CD4-positive, alpha-beta T cell (primary cell): ENCODE measurements at places on chromosomes 11 and 22. TPM values are rescaled to one million over a fixed set of nuclear protein-coding genes. Genes with fewer than 3 reads are reported as not detected.
A peak's percentile ranks its signal among the peaks of the same experiment; 100 is the strongest.

- peaks cover 52% of the 10 kb centered on the region for H3K4me1 ChIP-seq
- peak overlapping the region; percentile 45 for H3K4me3 ChIP-seq
- no peak overlapping the region for H3K27ac ChIP-seq
- H3K27me3 ChIP-seq = no peaks in the 10 kb centered on the region
Observed at GRCh38 chr11:48109046-48109666, 107.5 kb upstream of the OR4B1 start.

DNA sequence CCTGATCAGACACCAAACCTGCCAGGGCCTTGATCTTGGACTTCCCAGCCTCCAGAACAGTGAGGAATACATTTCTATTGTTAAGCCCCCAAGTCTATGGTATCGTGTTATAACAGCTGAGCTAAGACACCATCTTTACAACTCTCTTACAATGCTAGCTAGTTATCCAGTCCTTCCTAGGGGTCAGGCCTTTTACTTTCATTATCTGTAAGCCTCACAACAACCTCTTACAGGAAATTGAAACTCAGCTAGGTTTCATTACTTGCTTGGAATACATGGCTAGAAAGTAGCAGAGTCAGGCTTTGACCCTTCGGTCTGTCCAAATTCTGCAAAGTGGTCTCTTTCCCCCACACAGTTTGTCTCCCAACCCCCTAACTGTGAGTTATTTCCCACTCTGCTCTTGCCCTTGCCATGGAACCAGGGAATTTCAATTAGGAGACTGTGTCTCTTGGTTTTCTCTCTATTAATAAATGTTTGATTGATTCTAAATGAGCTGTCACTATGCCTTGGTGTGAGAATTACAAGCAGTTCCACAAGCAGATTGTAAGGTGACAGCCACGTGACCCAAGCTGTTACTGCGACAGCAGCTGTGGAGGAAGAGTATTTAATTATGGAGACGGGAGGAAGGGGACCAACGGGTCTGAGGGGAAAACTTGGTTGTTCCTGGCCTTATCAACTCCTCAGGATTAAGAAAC lies 38.4 kb upstream of the CLMP start:
- peak overlapping the region; percentile 14 for H3K4me3 ChIP-seq
- H3K4me1 ChIP-seq = peaks cover 10% of the 10 kb centered on the region
- no peaks in the 10 kb centered on the region for H3K36me3 ChIP-seq
- DNase-seq = peak; percentile 46
- H3K27me3 ChIP-seq = no peaks in the 10 kb centered on the region

Gene MISFA
- not detected for total RNA-seq

GRCh38 chr11:14454861-14455632 lies 44.6 kb downstream of the COPB1 start:
- no peak overlapping the region for H3K4me3 ChIP-seq
- no peaks in the 10 kb centered on the region for H3K4me1 ChIP-seq
- H3K27ac ChIP-seq = no peak overlapping the region
- H3K36me3 ChIP-seq = peaks cover 31% of the 10 kb centered on the region
- no peaks in the 10 kb centered on the region for H3K27me3 ChIP-seq

Gene AIFM3
- total RNA-seq = 0.34 TPM

- no peaks in the 10 kb centered on the region for H3K4me1 ChIP-seq
- H3K36me3 ChIP-seq = no peaks in the 10 kb centered on the region
- no peak overlapping the region for H3K27ac ChIP-seq
- DNase-seq = no peak
Observed at GRCh38 chr11:17766590-17766989, 32.0 kb downstream of the KCNC1 start.

DNA sequence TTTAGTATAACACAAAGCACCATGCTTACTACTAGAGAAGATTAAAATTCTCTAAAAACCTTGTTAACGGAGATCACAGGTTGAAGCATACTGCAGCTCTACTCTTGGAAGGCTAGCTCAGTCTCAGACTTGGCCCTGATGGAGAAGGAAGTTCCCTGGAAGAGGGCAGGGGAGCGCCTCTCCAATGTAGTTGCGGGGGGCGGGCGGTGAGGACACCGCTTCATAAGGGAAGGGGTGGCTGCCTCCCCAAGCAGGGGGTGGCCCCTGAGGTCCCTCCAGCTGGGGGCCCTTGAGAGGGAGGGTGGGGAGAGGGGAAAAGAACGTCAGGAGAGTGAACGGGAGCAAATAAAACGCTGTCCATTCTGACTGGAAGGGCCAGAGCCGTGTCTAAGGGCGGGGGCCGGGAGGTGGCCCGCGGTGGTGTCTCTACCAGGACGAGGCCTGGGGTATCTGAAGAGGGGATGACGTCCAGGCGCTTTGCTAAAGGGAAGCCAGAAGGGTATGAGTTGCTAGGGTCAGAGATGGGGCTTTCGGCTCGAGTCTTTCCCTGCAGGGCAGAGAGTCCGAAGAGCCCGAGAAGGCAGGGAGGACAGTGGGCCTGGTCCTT lies 553 bp upstream of the USP47 start:
- peak overlapping the region; percentile 99 for H3K27ac ChIP-seq
- H3K4me1 ChIP-seq = peaks cover 19% of the 10 kb centered on the region
- DNase-seq = peak; percentile 16

Gene FAM180B
- total RNA-seq = 0.92 TPM

- no peak overlapping the region for H3K27ac ChIP-seq
- H3K36me3 ChIP-seq = peaks cover 3% of the 10 kb centered on the region
Observed at GRCh38 chr22:42644422-42645340, 4.3 kb upstream of the ATP5MGL start.

- DNase-seq = no peak
- no peaks in the 10 kb centered on the region for H3K4me1 ChIP-seq
- no peak overlapping the region for H3K27ac ChIP-seq
- H3K4me3 ChIP-seq = no peak overlapping the region
- H3K27me3 ChIP-seq = no peaks in the 10 kb centered on the region
- H3K36me3 ChIP-seq = no peaks in the 10 kb centered on the region
Observed at GRCh38 chr11:16095756-16096155, 260.6 kb downstream of the SOX6 start.

Gene AGBL2
- 3.6 TPM for total RNA-seq

GRCh38 chr11:124479561-124479960 lies 34.1 kb upstream of the OR8B8 start:
- H3K27ac ChIP-seq = no peak overlapping the region
- H3K27me3 ChIP-seq = peaks cover 11% of the 10 kb centered on the region
- no peak overlapping the region for H3K4me3 ChIP-seq
- H3K36me3 ChIP-seq = no peaks in the 10 kb centered on the region

Gene SDF2L1
- 20.0 TPM for total RNA-seq

DNA sequence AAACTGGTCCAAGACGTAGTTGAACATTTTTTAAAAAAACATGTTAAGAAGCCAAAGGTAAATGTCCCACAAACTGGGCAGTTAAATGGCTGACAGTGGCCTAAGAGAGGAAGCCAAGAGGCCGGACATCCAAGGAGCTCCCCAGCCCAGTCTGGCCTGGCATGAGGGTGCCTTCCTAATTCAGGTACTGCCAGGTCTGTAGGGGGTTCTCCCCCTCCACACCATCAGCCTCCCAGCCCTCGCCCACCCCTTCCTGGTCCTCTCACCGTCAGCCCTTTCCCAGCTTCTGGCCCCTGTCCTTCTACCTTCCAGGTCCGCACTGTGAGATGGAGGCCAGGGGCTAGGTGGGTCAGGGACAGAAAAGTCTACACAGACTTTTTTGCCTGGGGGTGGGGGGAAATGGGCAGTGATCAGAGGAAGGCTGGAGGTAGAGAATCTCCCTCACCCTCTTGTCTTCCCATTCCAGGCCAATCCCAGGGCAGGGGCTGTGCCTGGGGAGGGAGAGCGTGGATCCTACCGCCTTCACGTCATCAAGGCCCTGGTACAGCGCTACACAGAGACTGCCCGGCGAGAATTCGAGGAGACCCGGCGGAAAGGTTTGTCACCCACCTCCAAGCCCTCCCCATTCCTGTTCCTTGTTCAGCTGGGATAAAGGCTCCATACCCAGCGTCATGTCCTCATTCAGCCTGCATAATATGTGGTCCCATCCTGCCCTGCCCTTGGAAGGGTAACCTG lies 6.0 kb downstream of the ART5 start:
- no peak overlapping the region for H3K27ac ChIP-seq
- no peaks in the 10 kb centered on the region for H3K36me3 ChIP-seq
- DNase-seq = no peak

DNA sequence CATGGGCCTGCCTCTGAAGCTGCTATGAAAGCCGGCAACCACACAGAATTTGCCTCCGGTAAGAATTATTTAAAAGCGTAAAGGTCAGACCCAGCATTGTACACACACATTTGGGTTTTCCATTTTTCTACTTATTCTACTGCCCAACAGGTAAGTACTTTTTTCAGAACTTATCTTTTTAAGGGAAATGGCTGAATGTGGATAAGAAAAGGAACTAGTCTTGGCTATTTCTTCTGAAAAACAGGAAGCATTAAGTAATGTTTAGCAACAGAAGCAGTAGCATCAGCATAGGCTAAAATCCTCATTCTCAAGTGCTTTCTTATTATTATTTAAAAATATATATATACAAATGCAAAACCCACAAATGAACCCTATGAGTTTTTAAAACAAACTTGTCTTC lies 103.1 kb downstream of the MPPED2 start:
- no peaks in the 10 kb centered on the region for H3K36me3 ChIP-seq
- no peaks in the 10 kb centered on the region for H3K27me3 ChIP-seq
- no peak for DNase-seq
- H3K27ac ChIP-seq = no peak overlapping the region

Gene PKNOX2
- total RNA-seq = not detected

DNA sequence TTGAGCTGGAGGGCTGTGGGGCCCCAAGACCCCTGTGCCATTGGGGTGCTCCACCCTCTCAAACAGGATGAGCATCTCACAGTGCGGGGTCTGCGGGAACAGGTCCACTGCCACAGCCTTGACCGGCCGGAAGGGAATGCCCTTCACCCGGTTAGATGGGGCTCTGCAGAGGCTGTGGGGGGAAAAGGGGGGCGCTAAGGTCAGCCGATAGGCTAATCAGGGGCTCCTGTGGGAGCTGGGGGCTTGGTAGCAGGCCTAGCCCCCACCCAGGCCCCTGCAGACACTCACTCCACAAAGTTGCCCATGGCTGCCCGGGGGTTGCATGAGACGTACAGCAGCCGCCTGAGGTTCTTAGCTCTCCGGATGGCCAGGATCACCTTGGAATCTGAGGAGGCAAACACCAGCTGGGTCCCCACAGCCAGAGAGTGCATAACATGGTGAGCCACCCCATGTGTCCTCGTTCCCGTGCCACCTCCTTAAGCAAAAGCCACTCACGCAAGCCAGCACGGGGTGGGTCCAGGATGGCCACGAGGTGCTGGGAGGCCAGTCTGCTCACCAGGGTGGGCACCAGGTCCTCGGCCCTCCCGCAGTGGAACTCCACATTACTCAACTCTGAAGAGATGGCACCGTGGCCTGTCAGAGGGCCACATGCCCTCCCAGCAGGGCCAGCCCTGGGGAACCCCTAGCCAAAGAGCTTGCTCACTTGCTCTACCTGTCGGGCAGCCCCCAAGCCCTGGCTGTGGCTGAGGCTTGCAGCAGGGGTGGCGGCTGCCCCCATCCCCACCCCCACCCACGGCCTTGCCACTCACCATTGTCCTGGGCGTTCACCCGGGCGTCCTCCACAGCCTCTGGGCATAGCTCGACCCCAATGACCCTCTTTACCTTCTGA lies 3.0 kb upstream of the RANBP1 start:
- no peak for DNase-seq
- no peaks in the 10 kb centered on the region for H3K27me3 ChIP-seq
- H3K4me3 ChIP-seq = no peak overlapping the region
- no peak overlapping the region for H3K27ac ChIP-seq
- H3K36me3 ChIP-seq = peaks cover 73% of the 10 kb centered on the region
- peaks cover 49% of the 10 kb centered on the region for H3K4me1 ChIP-seq

- peak overlapping the region; percentile 25 for H3K4me3 ChIP-seq
- no peaks in the 10 kb centered on the region for H3K27me3 ChIP-seq
- no peaks in the 10 kb centered on the region for H3K36me3 ChIP-seq
- no peak for DNase-seq
Observed at GRCh38 chr11:9231848-9232177, 33.3 kb downstream of the DENND5A start.

GRCh38 chr11:28727254-28727653 lies 619.1 kb downstream of the METTL15 start:
- no peak overlapping the region for H3K4me3 ChIP-seq
- no peak overlapping the region for H3K27ac ChIP-seq
- no peaks in the 10 kb centered on the region for H3K27me3 ChIP-seq
- DNase-seq = no peak
- no peaks in the 10 kb centered on the region for H3K36me3 ChIP-seq

DNA sequence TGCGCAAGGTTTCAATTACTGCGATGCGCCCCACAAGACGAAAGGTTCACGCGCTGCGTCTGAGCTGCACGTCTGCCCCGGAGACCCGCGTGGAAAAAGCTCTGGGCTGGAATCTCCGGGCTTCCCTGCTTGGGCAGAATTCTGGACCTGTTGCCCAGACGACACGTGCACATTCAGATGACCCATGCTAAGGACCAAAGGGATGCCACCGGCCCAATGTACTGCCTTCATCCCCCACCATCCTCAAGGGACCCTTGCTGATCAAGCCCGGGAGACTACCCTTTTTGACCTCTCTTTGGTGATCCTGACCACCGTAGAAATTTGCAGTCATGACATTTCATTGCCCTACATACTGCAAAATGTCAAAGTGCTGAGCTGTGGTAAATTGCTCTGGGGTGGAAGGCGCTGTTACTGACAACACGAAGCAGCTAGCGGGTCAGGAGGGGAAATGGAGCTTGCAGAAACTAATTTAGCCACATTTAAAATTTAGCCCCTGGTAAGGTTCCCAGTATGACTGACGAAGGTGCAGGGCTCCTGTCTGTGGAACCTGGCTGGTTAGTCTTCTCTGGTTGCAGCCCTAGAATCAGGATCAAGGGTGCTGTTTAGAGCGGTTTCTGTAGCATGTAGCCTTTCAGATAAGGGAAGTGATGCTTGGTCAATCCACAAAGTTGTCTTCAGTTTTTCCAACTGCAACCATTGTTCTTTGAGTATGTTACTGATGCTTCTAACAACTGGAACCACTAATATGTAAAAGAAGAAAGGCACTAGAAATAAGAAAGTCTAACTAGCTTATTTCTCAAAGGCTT lies 81.9 kb downstream of the PRR5L start:
- peaks cover 46% of the 10 kb centered on the region for H3K4me1 ChIP-seq
- peaks cover 7% of the 10 kb centered on the region for H3K27me3 ChIP-seq
- peak overlapping the region; percentile 78 for H3K4me3 ChIP-seq
- H3K27ac ChIP-seq = no peak overlapping the region
- DNase-seq = peak; percentile 25

Gene KCNJ5
- 0.05 TPM for total RNA-seq

DNA sequence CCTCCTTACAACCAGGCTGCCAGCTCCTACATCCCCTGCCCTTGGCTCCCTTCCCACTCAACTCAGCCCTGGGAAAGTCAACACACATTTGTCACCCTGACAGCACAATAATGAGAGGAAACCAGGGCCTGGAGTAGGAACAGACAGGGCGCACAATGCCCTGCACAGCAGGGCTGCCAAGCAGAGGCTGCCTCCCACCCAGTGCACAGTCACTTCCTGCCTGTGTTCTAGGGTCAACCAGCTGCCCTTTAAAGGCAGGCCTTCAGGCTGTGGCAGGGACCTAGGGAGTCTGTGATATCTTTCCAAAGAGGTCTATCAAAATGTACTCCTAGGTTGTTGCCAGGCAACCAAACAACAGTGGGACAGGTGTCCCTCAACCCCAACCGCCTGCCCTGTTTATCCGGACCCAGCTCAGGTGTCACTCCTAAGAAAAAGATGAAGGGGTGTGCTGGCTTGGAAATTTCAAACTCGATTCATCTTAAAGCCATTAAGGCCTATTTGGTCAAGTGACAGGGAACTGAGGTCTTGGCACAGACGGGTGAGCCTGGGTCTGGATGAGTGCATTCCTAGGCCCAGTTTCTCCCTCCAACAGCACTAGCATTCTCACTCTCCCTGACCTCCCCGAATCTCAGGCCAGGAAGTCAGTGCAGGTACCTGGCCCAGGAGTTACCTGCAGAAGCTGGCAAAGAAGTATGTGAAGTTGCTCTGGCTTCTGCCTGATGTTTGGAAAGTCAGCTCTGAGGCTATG lies 110.3 kb upstream of the PITPNB start:
- no peaks in the 10 kb centered on the region for H3K4me1 ChIP-seq
- DNase-seq = no peak
- no peaks in the 10 kb centered on the region for H3K27me3 ChIP-seq
- no peak overlapping the region for H3K4me3 ChIP-seq
- no peak overlapping the region for H3K27ac ChIP-seq
- H3K36me3 ChIP-seq = no peaks in the 10 kb centered on the region

Gene KIRREL3
- not detected for total RNA-seq
